ENCODE measurements at places on chromosomes 3 and 15. TPM values are rescaled to one million over a fixed set of nuclear protein-coding genes. Genes with fewer than 3 reads are reported as not detected.
A peak's percentile ranks its signal among the peaks of the same experiment; 100 is the strongest.

GRCh38 chr15:99130765-99131440, 26.0 kb downstream of the SYNM start:
- no peak for DNase-seq

RBM5 gene
- total RNA-seq, result 62.9 TPM

DNA sequence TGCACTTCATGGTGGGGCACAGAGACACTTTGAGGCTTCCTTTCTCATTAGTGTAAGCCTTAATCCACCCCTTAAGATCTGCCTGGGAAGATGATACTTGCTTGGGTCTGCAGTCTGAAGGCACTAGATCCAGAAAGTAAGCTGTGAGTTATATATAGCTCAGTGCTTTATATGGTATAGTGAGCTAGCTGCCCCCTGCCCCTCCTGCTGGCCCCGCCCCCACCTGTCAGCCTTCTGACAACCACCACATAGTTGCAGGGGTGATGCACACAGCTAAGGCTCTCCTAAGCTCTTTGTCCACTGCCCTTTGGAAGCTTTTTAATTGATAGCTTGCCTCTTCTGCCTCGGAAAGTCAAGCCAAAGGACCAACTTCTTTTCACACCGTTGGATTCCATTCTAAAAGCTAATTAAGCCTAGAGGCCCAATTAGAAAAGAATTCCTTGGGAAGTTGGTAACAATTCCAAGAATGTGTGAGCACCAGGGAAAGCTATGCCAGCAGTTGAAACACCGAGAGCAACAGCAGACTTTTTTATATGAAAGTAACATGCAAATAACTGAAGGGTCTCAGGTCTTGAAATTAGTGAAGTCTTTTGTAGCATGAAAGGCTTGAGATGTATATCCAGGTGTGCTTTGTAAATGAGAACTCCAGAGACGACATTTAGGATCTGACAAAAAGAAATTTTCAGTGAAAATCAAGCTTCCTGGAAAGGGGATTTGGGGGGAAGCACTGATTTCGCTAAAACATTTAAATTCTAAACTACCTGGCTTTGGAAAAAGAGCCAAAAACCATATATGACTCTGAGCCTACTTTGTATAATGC, 2.3 kb downstream of the TPM1 start:
- DNase-seq, result peak; percentile 69

- peak; percentile 91 for DNase-seq
Observed at GRCh38 chr15:38714309-38715072, 149.9 kb upstream of the RASGRP1 start.

DTX3L gene
- 14.7 TPM for total RNA-seq

DNA sequence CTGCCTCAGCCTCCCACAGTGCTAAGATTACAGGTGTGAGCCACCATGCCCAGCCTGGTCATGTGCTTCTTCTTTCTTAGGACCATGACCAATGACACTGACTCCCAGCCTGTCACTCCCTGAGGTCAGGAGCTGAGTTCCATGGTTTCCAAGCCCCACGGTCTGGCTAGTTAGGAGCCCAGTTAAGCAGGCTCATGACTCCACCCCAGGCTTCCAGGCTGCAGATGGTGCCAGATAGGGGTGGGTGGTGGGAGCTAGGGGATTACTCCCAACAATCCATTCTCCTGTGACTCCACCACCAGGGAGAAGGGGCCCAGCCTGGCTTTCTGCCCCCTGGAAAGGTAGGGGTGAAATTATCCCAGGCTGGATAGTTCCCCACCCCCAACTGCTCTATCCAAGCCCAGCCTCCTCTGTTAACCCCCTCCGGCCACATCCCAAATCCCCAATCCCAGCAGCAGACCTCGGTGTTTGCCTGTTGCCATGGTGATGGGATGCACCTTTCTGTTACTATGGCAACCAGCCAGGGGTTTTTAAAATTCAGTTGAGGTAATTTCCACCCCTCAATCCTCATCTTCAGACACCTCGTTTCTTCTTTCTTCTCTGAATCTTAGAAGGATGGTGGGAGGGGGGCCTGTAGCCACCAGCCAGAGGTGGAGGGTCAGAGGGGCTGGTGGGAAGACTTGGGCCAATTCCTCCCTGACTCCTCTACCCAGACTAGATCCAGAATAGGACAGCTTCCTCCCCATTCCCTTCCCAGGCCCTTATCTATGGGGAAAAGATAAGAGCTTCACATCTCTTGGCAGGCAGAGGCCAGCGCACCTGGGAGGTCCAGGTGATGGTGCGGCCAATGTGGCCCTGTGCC, 22.5 kb upstream of the SEMA3F start:
- DNase-seq, result no peak

GRCh38 chr15:29849716-29850115, 27.4 kb upstream of the TJP1 start:
- DNase-seq, result peak; percentile 68

GOLGA6L26 gene
- total RNA-seq, result not detected

MED12L gene
- 1.8 TPM for total RNA-seq

- no peak for DNase-seq
Observed at GRCh38 chr3:5245927-5246326, 58.4 kb downstream of the EDEM1 start.

SLC35G2 gene
- 25.0 TPM for total RNA-seq

EPM2AIP1 gene
- total RNA-seq, result 4.7 TPM

DNA sequence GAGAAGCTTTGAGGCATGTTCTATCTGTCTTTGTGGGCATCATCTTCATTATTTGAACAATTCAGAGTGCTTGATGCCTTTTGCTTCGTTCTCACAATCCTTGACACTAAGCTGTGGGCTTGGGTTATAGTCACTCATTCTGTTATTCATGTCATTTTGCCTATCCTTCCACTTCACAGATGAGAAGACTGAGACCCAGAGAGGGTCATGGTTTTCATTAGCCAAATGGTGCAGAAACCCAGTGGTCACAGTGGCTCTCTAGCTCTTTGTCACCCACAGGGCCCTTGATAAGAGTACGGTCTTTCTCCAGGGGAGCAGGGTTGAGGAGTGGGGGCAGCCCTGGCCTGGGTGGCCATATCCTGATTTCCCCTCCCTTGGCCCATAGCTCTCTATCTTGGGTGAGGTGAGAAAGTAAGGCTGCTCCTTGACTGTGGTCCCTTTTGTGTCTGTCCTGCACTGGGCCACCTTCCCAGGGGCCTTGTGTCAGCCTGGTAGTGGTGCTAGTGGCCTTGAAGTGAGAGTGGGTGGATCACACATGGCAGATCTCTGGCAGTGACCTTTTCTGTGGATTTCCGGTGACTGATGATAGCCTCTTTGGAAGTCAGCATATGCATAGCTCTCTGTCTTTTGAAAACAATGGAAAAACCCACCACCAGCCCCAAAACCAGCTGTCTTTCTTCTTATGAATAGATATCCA, 130.1 kb downstream of the IGF1R start:
- DNase-seq, result no peak

IGSF11 gene
- 0.11 TPM for total RNA-seq

DNA sequence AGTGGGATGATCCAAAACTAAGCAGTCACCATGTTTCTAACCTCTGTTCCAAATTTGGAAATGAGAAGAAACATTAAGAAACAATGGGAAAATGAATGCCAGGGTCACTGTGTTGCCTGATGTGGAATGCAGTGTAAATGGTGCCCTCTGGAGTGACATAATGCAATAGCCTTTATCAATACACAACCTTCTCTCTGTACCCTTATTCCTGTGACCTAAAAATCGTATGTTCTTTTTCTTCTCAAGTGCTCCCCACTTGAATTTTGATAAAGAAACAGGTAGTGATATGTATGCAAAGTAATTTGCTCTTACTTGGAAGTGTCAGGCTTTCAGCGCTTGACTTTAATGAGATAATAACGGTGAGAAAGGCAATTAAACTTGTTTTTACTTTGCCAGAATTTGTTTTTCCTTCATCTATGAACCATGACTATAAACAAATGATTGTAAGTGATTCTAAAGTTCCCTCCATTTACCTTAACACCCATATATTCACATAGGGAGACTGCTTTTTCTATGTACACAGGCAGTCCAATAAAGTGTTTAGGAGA, 145.8 kb upstream of the THRB start:
- DNase-seq, result peak; percentile 5

GRCh38 chr3:101212730-101213129, 107.6 kb downstream of the IMPG2 start:
- DNase-seq, result no peak
